ENCODE measurements at places on chromosomes 7 and 10. TPM values are rescaled to one million over a fixed set of nuclear protein-coding genes. Genes with fewer than 3 reads are reported as not detected.

GRCh38 chr10:34153663-34154382 lies 661.3 kb downstream of the PARD3 start:
- DNase-seq, result no peak

- DNase-seq, result no peak
Observed at GRCh38 chr7:82616059-82616728, 172.6 kb upstream of the CACNA2D1 start.

GRCh38 chr7:90592033-90592432 lies 4.1 kb upstream of the CDK14 start:
- no peak for DNase-seq

DNA sequence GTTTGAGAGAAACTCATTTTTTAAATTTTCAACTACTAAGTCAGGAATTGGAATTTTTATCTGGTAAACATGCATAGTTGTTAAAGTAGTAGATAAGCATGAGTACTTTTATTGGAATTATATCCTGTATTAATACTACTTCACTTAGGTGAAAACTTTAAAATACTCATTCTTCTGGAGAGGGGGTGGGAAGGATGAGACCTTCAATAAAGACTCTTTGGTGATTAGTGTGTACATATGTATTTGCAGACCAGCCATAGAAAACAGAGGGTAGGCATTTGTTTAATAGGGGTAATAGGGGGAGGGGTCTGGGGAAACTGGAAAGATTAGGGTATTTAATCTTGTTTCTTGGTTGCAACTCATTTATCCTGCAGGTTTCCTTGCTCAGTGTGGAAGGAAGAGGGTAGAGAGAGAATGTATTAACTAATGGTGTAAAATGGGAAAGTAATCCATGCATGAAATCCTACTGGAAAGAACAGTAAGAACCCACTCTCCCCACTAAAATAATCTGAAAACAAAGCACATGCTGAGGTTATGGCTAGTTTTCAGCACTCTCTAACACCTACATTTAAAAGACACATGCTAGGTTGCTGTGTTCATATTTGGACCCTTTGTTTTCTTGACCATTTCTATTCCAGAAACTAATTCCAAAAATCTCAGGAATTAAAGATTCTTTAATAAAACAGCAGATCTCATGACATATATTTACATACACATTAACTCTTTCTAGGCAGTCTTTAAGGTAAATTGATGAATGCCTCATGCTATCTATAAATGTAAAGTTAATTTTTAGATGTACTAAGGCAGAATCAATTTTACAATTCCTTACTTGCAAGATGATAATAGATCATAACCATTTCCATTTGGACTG lies 6.2 kb upstream of the IGF2BP3 start:
- no peak for DNase-seq

DNA sequence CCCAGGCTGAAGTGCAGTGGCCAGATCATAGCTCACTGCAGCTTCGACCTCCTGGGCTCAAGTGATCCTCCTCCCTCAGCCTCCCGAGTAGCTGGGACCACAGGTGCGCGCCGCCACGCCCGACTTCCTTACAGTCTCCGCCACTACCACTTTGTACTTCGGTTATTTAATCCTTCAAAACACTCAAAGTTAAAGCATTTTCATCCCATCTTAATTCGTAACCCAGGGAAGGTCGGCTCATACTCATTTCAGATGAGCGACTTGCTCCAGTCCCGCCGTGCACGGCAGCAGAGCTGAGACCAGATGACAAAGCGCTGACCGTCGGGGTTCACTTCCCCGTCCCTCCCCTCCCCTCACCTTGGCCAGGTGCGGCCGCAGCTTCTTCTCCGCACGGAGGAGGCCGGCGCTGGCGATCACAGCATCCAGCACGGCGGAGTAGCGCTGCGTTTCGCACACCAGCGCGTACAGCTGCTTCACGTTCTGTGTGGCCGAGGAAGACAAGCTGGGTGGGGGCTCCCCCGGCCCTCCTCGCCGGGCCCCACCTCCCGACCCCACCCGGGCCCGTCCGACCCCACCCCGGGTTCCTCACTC lies 457 bp downstream of the NSUN5 start:
- no peak for DNase-seq

DNA sequence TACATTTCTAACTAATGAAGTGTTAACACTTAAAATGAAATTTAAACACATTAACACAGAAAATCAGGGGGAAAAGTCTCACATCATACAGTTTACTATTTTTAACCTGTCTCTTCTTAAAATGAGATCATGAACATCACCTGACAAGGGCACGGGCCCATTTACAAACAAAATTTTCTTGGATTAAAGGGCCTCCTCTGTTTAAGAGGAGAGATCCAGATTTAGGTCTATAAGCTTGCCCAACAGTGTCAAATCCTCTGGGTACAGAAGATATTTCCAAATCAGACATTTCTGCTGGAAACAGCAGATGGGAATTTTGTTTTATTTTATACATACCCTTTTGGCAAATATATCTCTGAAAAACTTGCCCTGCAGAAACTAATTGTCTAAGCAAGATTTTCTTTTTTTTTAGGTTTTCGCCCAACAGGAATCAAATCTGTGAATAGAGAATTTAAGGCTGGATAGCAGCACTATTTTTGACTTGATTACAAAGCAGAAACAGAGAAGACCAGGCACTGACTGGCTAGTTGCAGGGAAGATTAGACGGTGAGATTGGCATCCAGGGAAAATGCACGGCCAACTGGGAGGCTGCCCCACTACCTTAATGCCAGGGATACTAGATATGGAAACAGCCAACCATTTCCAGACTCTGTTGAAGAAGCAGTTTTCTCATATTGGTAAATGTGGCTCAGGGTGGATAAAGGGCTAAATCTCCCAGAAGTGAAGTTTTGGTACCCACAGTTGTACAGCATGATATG lies 173.4 kb downstream of the LRRN3 start:
- DNase-seq, result peak; percentile 20

DNA sequence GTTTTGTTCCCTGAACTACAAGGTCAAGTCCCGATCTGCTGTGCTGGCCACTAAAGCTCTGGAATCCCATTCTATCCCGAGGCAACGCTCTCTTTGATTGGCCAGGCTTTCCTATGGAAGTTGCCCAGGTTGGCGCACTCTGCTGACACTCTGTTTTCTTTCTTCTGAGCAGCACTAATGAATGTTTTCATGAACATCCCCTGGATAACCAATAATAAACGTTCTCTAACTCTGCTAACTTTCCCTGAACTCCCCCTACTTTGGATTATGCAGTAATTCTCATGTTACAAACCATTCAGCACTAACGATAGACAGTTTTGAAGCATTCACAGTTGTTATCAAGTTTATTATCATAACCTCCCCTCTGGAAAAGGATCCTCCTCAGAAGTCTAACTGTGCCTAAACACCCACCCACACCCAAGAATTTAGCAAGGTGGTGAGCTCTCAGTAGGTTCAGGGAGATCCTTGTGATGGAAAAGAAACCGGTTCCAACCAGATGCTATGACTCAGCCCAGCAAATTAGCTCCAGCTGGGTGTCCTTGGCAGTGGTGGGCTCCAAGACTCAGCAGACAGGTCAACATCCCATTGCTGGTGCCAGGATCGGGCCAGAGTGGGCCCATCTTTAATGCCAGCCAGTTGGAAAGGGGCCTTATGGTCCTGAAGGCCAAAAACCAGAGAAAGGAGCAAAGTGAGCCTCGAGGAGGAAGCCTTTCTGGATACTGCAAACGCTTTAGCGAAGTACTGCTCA lies 68.4 kb downstream of the CREB3L2 start:
- DNase-seq, result no peak

- no peak for DNase-seq
Observed at GRCh38 chr7:25238066-25238725, 9.9 kb upstream of the NPVF start.

- no peak for DNase-seq
Observed at GRCh38 chr7:108007261-108007660, 4.3 kb upstream of the LAMB1 start.

GRCh38 chr10:70437721-70438120 lies 3.8 kb downstream of the NODAL start:
- DNase-seq, result no peak

DNA sequence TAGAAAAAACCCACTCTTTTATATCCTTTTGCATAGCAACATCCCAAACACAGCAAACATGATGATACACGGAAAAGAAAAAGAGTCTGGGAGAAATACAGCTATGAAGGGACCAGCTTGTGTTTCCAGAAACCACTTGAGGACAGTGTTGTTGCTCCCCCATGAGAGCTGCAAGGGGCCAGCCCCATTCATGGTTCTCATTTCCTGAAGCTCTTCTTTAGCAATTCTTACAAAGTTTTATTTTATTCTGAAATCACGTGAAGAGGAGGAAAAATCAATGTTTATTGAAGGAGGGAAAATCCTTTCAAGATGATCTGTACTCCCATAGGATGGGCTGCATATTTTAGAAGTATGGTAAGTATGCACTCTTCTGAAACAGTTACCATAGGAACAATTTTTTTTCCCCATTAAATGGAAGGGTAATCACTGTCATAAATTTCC lies 17.5 kb upstream of the PRTFDC1 start:
- DNase-seq, result no peak

DNA sequence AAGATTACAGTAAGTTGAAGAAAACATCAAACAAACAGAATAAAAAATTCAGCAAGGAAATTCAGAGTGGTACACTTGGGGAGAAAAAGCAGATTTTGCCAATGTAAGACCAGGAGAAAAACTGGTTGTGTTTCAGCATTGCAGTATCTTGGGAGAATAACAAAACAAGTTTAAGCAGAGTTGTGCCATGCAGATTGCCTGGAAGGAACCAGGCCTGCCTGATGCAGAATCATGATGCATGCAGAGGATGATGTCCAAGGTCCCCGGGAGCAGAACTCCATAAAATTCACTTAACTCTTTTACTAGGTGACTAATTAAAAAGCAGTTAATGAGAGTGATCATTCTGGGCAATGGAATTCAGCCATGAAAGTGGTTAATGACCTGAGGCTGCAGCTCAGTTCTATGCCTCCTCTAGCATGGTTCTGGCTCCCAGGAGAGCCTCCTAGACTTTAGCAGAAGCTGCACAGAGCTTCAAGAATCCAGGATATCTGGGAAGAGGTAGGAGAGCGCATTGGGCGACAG lies 379.7 kb upstream of the C7orf33 start:
- DNase-seq, result no peak

DNA sequence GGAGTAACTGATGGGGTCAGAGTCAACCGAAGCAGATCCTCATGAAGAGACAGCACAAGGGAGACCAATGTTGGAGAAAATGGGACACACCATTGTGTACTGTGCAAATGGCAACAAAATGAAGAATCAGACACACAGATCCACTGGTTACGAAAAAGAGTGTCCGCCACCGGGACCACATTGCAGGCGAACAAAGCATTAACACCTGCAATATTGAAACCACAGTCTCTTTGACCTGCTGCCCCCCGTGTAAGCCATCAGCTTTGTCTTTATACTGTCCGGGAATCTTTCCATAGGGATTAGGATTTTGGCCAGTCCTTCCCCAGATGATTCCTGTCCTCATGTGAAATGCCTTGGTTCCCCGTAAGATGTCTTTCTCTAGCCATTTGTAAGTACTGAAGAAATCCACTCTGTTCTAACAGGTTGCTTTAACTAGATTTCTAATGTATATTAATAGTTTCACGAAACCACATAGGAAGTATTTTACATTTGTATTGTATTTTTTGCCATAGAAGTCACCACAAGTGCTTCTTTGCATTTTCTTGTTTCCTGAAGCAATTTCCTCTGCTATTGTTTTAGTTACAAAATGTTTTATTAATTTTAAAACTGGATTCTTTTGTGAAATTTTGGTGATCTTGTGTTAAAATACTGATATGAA lies 140.8 kb upstream of the NFE2L3 start:
- DNase-seq, result no peak

GRCh38 chr7:74134117-74134620 lies 40.0 kb upstream of the EIF4H start:
- no peak for DNase-seq

- no peak for DNase-seq
Observed at GRCh38 chr7:64885520-64886240, 17.4 kb upstream of the ZNF273 start.

GRCh38 chr10:128416231-128416630 lies 290.0 kb upstream of the MKI67 start:
- no peak for DNase-seq

DNA sequence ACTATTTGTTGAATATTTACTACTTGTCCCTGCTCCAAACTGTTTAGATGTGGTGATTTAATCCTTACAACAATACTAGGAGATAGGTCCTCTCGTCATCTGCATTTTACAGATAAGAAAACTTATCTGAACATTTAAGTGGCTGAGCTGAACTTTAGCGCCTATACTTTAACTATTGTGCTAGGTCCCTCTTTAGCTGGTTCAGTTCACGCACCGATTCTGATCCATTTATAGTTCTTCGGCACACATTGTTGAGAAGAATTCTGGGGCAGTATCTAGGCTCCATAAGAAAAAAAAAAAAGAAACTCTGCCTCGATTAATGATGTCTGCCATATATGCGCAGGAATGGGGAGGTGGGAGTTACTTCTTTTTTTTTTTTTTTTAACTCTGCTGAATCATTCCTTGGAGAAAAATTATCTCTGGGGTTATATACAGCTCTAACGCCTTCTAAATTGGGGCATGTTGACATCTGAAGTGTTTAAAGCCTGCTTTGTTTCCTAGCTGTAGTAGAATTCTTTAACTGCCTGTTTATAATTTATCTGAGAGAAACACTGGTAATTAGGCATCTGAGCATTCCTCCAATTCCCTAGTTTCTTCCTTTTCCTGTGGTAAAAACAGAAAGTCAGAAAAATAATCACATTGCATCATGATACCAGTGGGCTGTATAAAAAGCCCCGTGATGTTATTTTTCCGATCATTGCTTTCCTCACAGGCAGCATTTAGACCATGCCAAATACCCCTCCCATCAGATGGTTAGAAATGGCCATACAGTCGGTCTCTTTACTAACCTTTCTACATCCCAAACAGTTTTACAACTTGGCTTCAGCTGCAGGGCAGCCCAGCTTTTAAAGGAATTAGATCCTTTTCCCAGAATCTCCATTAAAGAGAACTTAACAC lies 98.5 kb upstream of the KDM7A start:
- DNase-seq, result peak; percentile 32

- DNase-seq, result no peak
Observed at GRCh38 chr10:44857363-44858016, 53.6 kb upstream of the TMEM72 start.

- no peak for DNase-seq
Observed at GRCh38 chr10:69742928-69743602, 58.6 kb upstream of the COL13A1 start.

The DYDC2 gene
- polyA plus RNA-seq, result 5.2 TPM

The SLC16A9 gene
- 56.2 TPM for polyA plus RNA-seq

The USP6NL gene
- polyA plus RNA-seq, result 26.9 TPM

The MINDY4 gene
- 16.5 TPM for polyA plus RNA-seq

The ODAD2 gene
- 5.1 TPM for polyA plus RNA-seq

The STAMBPL1 gene
- 6.4 TPM for polyA plus RNA-seq

The DYNC1I1 gene
- 8.1 TPM for polyA plus RNA-seq

The LLCFC1 gene
- polyA plus RNA-seq, result 0.25 TPM

The ARMC10 gene
- polyA plus RNA-seq, result 56.3 TPM

The CRYGN gene
- polyA plus RNA-seq, result 0.58 TPM

The SPDYE2B gene
- polyA plus RNA-seq, result 3.1 TPM

The TFR2 gene
- polyA plus RNA-seq, result 4.6 TPM

The NKX6-2 gene
- 9.1 TPM for polyA plus RNA-seq

The HTRA1 gene
- polyA plus RNA-seq, result 55.1 TPM

The PLAU gene
- polyA plus RNA-seq, result 3.2 TPM

The VIPR2 gene
- polyA plus RNA-seq, result 0.48 TPM

Measured in right lung (tissue), 10 donors.